CD14-positive monocyte (primary cell): ENCODE measurements at places on chromosomes 3 and 15.

- DNase-seq, result no peak
These were observed 52.0 kb downstream of the CCR3 start for GRCh38 chr3:46293991-46294833.

DNA sequence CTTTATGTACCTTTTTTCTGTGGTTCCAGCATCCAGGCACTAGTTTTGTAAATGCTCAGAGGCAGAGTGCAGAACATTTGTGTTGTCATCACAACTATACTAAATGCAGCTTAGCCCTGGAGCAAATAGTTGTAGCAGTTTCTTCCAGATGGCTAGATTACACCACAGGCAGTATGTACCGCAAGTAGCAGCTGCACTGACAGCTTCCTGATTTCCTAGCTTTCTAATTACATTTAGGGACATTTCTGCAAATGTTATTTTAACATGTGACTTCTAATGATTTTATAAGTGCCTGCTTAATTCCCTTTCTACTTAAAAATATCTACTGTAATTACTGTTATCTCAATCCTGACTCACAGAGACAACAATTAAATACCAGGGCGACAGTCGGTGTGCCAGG is 106.5 kb downstream of the NR2E3 start:
- DNase-seq, result no peak

GRCh38 chr3:170961616-170962400 is 53.4 kb upstream of the EIF5A2 start:
- DNase-seq, result no peak

DNA sequence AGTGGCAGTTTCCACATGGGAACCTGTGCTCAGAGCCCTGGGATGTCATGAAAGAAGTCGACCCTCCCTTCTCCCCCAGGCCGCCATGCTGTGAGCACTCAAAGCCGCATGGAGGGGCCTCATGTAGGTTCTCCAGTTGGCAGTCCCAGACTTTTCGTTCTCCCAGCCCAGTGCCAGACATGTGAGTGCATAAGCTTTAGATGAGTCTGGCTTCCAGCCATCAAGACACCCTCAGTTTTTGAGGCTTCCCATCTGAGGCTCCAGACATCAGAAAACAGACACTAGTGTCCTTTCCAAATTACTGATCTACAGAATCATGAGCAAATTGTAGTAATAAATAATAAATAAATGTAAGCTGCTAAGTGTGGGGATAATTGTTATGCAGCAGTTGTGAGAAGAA is 136.5 kb upstream of the AGBL1 start:
- DNase-seq, result no peak

- DNase-seq, result peak; percentile 10
These were observed 74.4 kb upstream of the ACP3 start for GRCh38 chr3:132242790-132243189.

GRCh38 chr3:136910697-136911096 is 47.1 kb upstream of the IL20RB start:
- no peak for DNase-seq

- no peak for DNase-seq
These were observed 660 bp downstream of the NECTIN3 start for GRCh38 chr3:111072031-111072921.

GRCh38 chr3:122586773-122587485 is 9.5 kb downstream of the PARP15 start:
- DNase-seq, result no peak

DNA sequence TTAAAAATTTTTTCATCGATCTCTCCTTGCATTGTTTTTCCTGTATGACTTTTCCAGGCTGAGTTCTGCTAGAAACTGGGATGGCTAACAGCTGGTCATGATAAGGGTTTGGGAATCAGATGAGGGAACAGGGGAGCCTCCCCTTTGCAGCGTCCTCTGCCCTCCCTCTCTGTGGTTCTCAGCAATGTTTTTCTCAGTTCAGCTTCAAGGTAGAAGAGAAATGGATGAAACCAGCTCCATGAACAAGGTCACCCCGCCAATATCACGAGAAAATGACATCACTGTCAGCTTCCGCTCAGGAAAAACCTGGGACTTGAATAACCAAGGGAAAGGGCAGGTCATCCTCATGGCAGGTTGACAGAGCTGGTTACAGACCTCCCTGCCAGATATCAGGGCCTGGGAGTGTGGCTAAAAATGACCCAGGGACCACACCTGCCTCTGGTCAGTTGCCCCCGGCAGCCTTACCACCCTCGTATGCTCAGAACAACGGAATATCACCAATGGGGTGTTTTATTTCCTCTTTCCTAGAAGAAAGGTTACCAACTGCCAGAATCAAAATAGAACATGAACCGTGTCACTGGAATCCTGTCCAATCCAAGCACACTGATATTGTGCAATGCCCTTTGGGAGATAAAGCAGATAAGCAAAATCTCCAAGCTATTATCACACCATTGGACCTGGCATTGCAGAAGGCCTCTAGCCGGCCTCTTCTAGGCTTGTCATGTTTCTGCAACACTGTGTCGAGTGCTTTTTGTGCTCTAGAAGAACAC is 26.1 kb downstream of the LSM3 start:
- DNase-seq, result no peak

DNA sequence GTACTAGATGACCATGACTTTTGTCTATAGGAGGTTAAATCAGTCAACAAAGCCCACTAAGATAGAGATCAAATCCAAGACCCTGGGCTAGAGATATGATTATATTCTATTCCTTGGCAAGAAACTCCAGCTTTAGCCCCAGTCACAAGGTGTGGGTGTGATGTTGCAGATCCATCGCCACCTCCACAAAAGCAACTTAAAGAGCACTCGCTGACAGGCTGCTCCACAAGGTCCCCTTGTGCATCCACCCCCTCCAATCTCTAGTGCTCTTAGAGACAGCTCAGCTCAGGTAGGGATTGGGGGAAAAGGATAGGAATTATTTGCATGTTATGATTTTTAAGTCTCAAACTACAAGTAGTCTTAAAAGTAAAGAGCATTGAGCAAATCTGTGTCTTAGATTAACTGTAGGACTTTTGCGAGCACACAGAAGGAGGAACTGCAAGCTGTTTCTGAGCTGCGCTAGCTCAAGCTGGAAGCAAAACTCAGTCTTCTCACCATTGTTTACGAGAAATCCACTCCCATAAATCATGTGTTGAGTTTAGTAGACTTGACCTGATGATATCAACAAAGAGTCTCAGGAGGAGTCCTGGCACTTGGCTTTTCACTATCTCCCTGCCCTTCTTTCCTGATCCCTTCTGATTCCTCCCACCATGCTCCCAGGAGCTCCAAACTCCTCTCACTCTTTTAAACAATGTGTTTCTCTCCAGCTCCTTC is 177.6 kb downstream of the STAC start:
- DNase-seq, result no peak

DNA sequence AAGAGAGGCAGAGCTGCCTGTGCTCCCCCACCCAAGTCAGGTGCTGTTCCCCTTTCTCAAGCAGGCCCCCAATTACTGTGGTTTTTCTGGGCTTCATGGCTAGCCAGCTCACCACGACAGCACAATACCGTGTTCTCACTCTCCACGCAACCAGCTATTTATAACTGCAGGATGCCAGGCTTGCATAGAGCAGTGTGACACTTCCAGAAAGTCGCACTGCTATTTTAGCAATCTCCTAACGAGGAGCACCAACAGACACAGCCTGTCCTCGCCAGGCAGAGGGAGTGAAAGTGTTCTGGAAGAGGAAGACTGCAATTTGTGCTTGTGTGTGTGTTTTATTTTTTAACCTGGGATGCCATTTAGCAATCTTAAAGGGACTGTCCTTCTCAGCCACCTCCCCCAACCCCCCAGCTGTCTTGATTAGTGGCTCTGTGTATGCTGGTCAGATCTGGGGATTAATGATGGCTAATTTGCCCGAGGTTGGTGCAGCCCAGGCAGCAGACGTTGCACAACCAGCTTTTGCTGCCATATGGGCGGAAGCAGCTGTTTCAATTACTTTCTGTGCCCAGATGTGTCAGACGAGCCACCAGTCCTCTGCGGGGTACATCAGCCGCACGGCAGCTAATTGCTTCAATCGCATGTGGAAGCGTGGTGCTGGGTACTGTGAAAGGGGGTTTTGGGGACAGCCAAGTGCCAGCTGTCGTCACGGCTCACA is 268.0 kb upstream of the ARRDC4 start:
- peak; percentile 4 for DNase-seq

- DNase-seq, result no peak
These were observed 228.0 kb upstream of the SLCO3A1 start for GRCh38 chr15:91625506-91625905.

- no peak for DNase-seq
These were observed 612 bp downstream of the UBA5 start for GRCh38 chr3:132660811-132661070.

DNA sequence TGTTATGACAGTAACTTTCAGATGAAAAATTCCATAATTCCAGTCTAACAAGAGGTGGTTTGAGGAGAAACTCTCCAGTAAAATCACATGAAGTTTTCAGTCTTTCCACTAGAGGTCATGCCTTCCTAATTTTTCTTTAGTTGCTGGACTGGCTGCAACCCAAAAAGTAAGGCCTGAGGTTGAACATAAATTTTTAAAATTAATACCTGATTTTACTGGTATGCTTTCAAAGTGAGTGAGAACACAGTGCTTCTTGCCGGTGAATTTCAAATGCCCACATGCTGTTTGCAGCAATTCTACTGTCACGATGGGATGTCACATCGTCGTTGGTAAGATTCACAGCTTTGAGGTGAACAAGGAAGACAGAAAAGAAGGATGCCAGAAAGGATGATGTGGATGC is 89.0 kb upstream of the FGF12 start:
- DNase-seq, result peak; percentile 48

DNA sequence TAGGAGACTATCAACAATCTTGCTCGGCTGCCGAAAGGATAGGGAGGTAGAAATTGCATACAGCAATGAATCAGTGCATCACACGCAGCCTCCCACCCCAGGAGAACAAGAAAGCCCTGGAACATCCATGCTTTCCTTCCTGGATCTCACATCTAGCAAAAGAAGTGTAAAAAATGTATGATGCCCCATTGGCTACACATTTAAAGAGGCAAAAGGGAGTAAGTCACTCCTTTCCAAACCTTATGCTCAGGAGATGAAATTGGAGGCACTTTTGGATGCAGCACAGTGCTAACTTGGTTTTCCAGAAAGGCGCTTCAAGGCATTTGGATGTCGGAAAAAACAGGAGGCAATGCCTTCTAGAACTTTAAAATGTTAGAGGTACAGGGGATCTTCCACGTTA is 32.2 kb upstream of the FEZF2 start:
- no peak for DNase-seq

DNA sequence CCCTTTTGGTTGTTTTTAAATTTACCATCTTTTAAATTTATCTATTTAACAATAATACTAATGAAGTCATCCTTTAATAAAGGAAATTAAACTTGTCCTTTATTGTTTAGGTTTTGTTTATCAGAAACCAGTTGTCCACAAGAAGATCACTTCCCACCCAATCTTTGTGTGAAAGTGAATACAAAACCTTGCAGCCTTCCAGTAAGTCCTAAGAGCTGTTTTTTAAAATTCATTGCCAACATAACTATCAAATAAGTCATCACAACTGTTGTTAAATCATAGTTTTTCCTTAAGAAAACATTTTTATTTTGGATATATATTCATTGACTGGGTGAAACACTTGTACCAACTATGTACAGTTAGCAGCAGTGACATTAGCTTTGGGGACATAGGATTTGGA is 59.4 kb downstream of the CALML4 start:
- no peak for DNase-seq

GRCh38 chr3:195876297-195877064 is 31.9 kb downstream of the TNK2 start:
- no peak for DNase-seq

GRCh38 chr3:195084746-195085145 is 186.2 kb downstream of the XXYLT1 start:
- no peak for DNase-seq

GRCh38 chr3:41041899-41042298 is 157.4 kb upstream of the CTNNB1 start:
- no peak for DNase-seq

DNA sequence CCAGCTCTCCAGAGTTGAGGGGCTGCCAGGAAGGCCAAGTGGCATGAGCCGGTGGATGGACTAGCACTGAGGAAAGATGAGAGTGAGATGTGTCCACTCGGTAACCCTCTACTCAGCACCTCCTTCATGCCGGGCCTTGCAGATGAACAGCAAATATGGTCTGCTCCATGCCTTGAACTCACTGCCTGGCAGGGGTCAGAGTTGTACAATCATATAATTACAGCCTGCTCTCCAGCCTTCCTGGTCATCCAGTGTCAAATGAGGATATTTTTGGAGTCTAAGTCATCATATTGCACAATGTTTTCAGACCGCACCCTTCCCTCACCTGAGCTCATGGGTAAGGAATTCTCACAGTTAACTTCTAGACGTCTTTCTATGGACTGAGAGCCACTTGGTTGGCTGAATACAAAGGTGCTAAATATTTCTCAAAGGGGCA is 4.9 kb downstream of the MGLL start:
- no peak for DNase-seq

- no peak for DNase-seq
These were observed 6.5 kb upstream of the GSK3B start for GRCh38 chr3:120100711-120101110.

- no peak for DNase-seq
These were observed 49.2 kb downstream of the MGLL start for GRCh38 chr3:127772827-127773751.

- DNase-seq, result no peak
These were observed 73.2 kb downstream of the IQCH start for GRCh38 chr15:67327737-67328136.

GRCh38 chr15:34837246-34838016 is 42.1 kb upstream of the ACTC1 start:
- DNase-seq, result no peak

- DNase-seq, result no peak
These were observed 191.2 kb downstream of the PLCL2 start for GRCh38 chr3:17075907-17076306.

DNA sequence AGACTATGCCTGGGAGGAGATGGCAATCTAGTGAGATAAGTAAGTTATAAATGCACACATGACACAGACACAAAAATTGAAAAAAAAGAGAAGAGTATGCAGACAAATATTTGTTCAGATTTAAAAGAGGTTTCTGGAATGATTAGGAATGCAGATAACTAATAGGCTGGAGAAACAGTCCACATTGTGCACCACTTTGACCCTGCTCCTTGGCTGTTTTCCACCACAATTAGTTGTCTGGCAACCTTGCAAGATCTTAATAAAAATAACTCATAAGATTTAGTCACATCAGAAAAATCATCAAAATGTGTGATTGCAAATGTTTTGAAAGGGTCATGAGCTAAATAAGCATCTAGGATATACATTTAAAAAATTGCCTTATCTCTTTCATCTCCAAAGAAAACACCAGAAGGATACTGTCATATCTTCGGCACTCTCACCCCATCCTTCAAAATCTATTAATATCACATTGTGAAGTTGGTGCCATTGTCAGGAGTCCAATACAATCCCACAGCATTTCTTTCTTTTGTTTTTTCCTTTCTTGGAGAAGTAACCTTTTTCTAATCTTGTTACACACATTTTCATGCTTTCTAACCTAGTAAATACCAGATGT is 153.7 kb upstream of the KCNMB2 start:
- DNase-seq, result no peak

GRCh38 chr3:2659896-2660295 is 450.3 kb downstream of the IL5RA start:
- no peak for DNase-seq
